Liver (tissue), 10 donors: ENCODE measurements at places on chromosomes 4 and X. TPM values are rescaled to one million over a fixed set of nuclear protein-coding genes. Genes with fewer than 3 reads are reported as not detected.
A peak's percentile ranks its signal among the peaks of the same experiment; 100 is the strongest.

HPGDS gene
- polyA plus RNA-seq: 0.25 TPM

DNA sequence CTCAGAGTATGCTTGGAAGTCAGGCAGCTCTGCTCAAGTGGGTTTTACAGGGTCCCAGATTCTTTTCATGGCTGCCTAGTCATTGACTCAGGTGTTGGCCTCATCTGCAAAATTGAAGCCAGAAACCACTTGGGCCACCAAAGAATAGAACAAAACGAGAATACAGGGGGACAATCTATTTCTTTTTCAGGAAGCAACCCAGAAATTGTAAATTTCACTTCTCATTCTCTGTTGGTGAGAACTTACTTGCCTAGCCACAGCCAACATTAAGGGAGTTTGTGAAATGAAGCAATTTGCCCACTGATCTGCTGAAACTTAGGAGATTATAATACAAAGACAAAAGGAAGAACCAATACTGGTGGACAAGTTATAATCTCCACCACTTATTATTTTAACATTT, 8.6 kb upstream of the TKTL2 start:
- no peaks in the 10 kb centered on the region for H3K27me3 ChIP-seq
- H3K27ac ChIP-seq: no peak overlapping the region
- no peaks in the 10 kb centered on the region for H3K36me3 ChIP-seq
- no peak overlapping the region for H3K4me3 ChIP-seq
- no peak for DNase-seq
- H3K4me1 ChIP-seq: no peaks in the 10 kb centered on the region

DNA sequence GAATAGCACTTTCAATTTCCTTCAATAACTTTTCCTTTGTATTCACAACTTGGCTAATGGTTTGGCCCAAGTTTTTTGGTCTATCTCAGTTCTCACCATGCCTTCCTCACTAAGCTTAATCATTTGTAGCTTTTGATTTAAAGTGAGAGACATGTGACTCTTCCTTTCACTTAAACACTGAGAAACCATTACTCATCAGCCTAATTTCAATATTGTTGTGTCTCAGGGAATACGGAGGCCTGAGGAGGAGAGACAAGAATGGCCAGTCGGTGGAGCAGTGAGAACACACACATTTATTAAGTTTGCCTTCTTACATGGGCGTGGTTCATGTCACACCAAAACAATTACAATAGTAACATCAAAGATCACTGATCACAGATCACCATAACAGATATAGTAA, 56.7 kb downstream of the TSPAN5 start:
- H3K27me3 ChIP-seq: no peaks in the 10 kb centered on the region
- H3K4me3 ChIP-seq: no peak overlapping the region
- no peaks in the 10 kb centered on the region for H3K36me3 ChIP-seq
- no peaks in the 10 kb centered on the region for H3K4me1 ChIP-seq
- no peak overlapping the region for H3K27ac ChIP-seq

GRCh38 chrX:71253253-71254091, 468 bp downstream of the ZMYM3 start:
- peak overlapping the region; percentile 90 for H3K4me3 ChIP-seq
- peak overlapping the region; percentile 78 for H3K27ac ChIP-seq
- DNase-seq: peak; percentile 55
- peaks cover 2% of the 10 kb centered on the region for H3K36me3 ChIP-seq

- no peaks in the 10 kb centered on the region for H3K27me3 ChIP-seq
- peak; percentile 41 for DNase-seq
- H3K4me1 ChIP-seq: peaks cover 5% of the 10 kb centered on the region
- H3K27ac ChIP-seq: peak overlapping the region; percentile 99
- no peaks in the 10 kb centered on the region for H3K36me3 ChIP-seq
These were observed 786 bp upstream of the ZFX start for GRCh38 chrX:24148535-24149350.

DCAF4L1 gene
- polyA plus RNA-seq: 0.08 TPM

SHISA3 gene
- polyA plus RNA-seq: 0.63 TPM

CENPVL1 gene
- polyA plus RNA-seq: not detected

DNA sequence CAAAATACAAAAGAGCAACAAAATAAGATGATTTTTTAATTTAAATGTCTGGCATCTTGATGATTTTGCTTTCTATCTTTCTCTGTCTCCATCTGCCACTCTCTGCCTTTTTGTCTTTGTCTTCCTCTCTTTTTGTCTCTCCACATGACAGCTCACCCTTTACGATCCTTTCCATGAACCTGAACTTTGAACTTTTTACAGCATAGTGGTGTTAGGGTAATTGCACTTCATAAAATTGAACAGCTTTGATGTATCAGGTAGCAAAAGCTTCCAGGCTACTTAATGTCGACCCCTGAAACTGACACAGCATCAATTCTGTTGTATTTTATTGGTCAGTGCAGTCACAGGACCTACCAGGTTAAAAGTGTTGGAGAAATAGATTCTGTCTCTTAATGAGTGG, 1517.0 kb downstream of the ADGRL3 start:
- H3K4me1 ChIP-seq: no peaks in the 10 kb centered on the region
- H3K36me3 ChIP-seq: no peaks in the 10 kb centered on the region
- H3K4me3 ChIP-seq: no peak overlapping the region
- H3K27ac ChIP-seq: no peak overlapping the region
- no peak for DNase-seq

ACSL1 gene
- 704 TPM for polyA plus RNA-seq

LEF1 gene
- 0.33 TPM for polyA plus RNA-seq
